ENCODE measurements at places on chromosomes 11 and 22.

DNA sequence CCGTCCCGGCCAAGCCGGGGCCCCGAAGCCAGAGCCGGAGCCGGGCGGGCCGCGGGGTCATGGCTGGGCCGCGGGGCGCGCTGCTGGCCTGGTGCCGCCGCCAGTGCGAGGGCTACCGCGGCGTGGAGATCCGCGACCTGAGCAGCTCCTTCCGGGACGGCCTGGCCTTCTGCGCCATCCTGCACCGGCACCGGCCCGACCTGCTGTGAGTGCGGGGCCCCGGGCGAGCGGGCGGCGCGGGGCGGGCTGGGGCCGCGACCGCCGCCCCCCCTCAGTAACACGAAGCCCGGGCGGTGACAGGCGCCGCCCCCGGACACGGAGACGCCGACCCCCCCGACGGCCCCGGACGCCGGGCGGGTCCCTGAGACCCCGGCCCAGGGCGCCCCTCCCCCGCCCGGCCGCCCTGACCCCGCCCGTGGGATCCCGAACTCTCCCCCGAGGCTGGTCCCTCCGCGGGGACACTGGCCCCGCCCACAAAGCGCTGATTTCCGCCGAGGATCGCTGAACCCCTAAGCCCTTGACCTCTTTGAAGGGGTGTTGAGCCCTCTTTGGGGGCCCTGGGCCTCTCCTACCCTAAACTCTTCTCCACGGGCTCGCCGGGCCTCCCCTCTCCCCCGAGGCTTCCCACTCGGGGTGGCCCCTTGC is 389 bp downstream of the MICALL1 start:
- no peak for DNase-seq

GRCh38 chr11:60251485-60252212 is 8.7 kb upstream of the MS4A4E start:
- no peak for DNase-seq

GRCh38 chr11:8650401-8650990 is 32.0 kb downstream of the TRIM66 start:
- no peak for DNase-seq

DNA sequence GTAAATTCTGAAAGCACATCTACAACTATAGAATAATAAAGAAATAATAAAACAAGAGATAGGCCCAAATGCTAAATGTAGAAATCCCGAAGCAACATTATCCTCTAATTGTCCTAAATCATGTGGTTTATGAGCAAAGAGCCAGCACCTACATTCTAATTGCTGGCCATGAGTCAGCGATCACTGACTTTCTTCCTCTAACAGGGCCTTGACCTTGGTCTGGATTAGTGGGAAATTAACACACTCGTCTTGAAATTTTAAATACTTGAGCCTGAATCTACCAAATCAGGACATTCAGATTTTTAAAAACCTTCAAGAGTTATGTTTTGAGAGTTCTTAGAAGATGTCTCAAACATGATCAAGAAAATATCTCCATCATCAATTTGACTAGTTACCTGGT is 727.6 kb downstream of the METTL15 start:
- no peak for DNase-seq

DNA sequence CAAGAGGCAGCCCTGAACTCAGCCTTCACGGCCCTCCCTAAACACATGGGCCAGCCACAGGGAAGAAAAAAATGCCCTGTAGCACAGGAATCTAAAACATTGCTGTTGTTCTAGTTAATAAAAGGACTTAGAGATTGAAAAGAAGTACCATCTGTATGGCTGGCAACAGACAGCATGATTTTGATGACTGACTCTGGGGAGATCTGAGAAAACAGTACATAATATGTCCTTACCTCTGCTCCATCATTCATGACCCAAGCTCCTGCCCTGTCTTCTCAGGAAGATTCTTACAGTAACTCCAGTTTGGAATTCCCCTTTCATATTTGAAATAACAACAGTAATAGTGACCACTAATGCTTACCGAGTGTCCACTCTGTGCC is 244.2 kb downstream of the ETS1 start:
- DNase-seq = no peak

DNA sequence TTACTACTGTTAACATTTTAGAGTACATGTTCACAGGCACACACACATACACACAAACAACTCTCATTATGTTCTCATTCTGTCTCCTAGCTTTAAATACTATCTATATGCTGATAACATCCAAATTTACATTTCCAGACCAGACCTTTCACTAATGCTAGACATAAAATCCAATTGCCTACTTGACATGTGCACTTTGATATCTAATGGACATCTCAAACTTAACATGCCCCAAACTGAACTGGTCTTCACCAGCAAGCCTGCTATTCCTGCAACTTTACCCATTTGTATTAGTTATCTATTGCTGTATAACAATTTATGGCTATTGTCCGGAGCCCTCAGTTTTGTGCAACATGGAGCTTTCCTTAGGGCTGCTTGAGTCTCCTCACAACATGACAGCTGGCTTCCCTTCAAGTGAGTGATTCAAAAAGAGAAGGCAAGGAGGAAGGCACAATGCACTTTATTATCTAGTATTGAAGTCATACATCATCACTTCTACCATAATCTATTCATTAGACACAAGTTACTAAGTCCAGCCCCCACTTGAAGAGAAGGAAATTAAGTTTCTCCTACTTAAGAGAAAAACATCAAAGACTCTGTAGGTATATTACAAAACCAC is 3.0 kb downstream of the SLC36A4 start:
- DNase-seq = no peak

DNA sequence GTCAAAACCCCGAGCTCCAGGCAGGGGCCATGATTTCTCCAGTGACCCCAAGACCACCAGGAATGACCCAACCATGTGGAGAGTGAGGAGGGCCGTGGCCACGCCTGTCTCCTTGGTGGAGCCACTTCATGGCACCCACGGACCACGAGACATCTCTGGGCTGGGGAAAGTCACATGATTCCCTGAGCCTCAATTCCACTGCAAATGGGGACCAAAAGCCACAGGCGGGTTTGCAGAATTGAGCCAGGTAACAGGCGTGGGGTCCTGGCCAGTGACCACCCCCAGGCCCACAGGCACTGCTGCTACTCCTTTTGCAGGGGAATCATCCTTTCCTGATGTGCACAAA is 178.9 kb downstream of the CTTN start:
- no peak for DNase-seq

DNA sequence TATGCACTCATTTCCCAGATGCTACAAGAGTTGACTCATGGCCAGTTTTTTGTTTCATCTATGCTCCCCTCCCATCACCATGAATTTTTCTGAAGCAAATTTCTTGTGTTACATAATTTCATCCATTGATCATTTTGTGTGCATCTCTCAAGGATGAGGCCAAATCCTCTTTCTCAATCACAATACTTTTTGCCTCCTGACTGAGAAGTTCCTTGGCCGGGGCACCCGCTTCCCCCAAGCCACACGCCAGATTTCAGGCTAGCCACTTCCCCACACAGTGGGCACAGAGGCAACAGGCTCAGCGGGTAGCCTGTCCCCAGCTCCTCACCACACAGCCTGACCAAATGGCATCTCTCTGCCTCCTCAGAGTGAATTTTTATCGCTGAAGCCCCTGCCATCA is 9.8 kb upstream of the DSCAML1 start:
- DNase-seq = no peak

DNA sequence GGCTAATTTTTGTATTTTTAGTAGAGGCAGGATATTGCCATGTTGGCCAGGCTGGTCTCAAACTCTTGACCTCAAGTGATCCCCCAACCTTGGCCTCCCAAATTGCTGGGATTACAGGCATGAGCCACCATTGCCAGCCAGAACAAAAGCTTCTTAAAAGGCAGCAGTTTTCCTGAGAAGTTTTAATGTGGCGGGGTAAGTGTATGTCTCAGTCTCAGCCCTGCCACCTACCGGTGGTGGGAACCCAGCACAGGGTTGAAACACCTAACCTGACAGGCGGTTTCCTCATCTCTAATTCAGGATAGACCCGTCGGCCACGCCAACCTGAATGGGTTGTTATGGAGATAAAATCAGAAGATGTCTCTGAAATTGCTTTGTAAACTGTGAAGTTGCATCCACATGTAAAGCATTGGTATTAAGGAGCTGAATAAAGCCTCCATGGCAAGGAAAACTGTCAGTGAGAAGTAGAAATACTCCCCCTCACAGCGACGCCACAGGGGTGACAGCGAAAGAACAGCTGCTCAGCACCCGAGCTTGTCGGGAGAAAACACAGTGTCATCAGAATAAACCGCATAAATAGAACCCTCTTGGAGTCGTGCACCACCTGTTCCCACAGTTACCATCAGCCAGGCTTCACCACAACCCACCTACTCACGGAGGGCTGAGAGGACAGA is 165.9 kb upstream of the NCAM1 start:
- DNase-seq = no peak

DNA sequence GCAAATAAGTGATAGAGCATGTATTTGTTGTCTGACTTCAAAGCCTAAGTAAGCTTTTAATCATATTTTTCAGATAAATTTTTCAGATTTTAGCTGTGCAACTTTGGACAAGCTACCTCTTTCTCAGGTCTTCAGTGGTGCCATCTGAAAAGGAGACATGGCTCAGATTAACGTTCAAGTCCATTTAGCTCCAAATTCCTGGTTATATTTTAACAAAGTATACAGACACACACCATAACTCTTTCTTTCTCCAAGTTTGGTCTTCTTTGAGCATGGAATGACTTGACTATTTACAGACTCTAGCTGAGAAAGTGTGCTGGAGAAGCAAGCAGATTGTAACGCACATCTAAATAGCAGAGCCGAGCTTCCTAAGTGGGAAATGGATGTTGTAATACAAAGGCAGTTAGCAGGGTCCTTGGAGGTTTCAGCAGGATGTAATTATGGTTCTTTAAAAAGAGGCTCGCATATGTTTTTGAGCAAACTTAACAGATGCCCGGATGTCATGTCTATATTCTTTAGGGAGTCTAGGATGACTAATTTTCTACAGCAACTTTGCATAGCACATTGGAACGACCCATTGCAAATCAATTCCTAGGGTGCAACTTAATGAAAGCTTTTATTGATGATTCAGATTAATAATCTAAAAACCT is 128.1 kb upstream of the E2F8 start:
- DNase-seq = no peak

DNA sequence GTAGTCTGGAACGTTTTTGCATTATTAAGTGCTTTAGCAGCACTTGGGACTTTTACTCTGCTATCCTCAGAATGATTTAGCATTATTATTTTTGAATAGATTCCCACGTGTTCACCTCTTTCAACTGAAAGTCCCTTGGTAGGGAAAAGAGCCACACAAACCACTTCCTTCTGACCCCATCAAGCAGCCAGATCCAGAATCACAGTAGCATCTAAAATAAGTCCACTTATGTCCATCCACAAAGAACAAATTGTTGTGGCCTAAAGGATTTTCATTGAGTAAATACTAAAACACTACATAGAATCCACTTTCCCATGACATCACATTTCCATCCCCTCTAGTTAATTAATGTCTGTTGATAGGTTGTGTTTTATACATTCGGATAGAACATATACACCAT is 381.7 kb downstream of the AASDHPPT start:
- no peak for DNase-seq

DNA sequence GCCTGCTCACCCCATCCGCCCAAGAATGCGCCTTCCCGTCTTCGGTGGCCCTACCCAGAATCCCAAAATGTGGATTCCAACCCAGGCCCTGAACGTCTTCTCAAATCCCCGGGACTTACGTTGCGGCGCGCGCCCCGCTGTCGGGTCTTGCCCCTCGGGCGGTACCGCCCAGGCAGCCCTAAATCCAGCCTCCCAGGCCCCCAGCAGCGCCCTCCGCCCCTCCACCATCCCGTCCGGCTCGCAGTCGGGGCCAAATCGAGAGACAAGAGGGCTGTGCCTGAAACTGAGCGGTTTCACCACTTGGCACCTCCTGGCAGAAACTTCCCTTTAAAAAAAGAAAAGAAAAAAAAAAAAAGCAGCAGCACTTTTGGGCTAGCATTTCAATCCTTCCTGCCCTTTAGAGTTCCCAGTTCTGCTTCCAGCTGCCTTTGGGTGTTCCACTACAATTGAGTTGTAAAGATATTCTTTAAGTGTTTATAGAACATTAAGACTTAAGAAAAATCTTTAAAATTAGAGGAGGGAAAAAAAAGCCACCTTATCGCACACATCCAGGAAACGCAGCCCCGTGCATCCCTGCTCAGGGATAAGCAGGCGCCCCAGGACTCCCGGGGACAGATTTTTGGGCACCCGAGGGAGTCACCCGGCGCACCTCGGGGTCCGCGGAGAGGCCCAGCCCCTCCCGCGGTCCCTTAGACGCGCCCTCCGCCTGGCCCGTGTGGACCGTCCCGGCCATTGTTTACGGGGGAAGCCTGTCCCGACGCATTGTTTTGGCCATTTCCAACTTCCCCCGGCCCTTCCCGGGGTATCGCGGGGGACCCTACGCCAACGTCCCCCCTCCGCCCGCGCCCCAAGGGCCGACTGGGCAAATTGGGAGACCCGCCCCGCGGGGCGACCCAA is 57.6 kb downstream of the KCNJ4 start:
- DNase-seq = no peak

DNA sequence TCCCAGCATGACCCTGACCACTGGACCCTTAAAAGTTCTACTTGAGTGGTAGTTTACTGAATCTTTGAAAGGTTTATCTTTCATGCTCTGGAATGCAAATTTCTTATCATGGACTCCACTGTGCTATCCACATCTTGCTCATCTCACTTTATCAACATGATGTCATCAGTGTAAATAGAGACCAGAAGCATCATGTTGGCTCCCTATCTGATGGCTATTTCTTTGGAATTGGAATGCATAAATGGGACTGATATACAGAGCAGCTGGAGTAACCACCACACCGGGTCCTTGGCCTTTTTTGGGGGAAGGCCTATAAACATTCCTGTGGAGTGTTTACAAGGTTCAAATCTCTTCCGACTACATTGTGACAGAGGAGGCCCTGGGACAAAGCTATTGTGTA is 74.1 kb upstream of the CEP126 start:
- no peak for DNase-seq

- no peak for DNase-seq
Observed at GRCh38 chr22:47716890-47717615, 954.6 kb downstream of the TBC1D22A start.

DNA sequence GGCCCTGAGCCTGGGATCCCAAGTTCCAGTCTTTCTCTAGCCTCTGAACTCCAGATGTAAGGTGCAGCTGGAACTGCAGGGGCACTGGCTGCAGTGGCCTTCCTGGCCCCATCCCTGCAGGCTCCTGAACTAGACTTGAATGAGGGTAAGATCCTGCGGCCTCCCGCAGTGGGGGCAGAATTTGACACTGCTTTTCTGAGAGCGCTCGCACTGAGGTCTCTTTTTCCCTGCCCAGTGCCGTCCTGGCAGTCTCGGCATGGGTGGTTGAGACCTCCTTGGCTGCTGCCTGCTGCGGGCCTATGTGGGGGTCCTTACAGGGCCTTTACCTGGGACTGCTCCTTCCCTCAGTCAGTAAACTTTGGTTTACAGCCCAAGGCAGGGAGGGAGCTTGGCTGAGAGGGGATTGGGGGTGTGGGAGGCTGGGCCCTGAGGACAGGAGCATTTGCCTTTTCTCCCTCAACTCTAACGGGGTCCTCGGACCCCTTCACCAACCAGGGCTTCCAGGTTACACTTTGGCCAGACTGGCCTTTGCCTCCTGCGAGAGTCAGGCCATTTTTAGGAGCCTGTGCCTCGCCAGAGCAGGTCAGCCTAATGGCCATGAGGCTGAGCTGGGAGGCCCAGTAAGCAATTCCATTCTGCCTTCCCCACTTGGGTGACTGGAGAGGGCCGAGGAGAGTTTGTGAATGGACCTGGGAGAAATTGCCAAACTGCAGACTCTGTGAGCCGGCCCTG is 35.4 kb downstream of the FAM83F start:
- no peak for DNase-seq

- DNase-seq = no peak
Observed at GRCh38 chr22:44663256-44663999, 38.6 kb upstream of the PRR5 start.

All from liver (tissue), 10 donors.